ENCODE measurements at places on chromosomes 12 and 14.

DNA sequence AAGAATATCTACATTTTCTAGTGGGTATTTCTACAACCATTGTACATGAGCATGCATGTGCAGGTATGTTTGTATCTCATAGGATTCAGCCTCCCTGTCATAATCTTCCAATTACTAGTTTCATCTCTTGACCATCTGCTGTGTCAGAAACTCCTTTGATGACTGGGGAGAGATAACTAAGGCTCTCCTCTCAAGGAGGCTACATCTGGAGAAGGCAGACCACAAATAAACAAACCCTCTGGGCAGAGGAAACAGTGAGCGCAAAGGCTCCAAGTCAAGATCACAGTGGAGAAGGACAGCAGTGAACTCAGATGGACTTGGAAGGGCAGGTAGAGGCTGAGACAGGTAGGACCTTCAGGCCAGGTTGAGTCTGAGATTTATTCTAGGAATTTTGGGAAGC is 166.4 kb downstream of the PELI2 start:
- no peak for DNase-seq

- no peak for DNase-seq
Observed at GRCh38 chr12:105427883-105428282, 97.4 kb downstream of the C12orf75 start.

GRCh38 chr12:89662623-89663022 is 46.0 kb downstream of the ATP2B1 start:
- no peak for DNase-seq

DNA sequence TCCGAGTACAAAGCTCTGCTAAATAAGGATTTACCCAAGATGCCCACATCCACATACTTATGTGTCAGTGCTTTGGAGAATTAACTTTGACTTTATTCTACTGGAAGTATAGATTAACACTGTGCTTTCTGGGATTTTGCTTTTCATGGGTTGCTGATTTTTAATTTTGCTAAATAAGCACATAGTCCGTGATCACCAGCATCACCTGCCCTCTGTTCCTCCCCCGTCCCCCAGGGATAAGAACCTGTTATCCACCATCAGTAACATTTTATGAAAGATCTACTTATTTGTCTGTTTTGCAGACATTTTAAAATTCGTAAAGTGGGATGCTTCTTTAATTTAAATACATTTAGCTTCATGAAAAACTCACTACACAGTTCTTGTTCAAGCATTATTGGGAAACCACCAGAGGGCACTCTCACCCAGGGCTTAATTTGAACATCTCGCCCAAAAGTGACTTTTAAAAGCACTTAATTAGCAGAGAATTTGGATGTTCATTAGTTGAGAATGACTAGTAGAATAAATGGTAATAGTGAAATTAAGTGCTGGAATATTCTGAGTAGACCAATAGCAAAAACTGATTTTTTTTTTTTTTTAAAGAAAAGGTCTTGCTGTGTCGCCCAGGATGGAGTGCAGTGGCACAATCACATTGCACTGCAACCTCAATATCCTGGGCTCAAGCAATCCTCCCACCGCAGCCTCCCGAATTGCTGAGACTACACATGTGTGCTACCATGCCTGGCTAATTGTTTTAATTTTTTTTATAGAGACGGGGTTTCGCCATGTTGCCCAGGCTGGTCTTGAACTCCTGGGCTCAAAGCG is 35.7 kb downstream of the MRPL42 start:
- DNase-seq, result peak; percentile 18

GRCh38 chr14:93989939-93990338 is 7.2 kb upstream of the CCDC197 start:
- no peak for DNase-seq

DNA sequence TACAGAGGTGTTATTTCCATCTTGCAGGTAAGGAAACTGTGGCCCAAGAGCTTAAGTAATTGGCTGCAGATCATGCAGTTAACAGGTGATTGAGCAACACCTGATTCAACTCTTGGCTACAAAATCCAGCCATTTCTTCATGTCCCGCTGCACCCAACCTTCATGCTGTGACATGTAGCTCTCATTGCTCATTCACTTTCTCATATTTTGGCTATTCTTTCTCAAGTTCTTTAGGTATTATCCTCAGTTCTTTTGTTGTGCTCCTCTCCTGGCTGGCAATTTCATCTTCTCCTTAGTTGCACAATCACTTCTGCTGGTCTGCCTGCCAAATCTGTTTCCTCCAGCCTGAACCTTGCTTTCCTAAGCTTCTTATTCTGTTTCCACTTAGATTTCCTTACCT is 300.8 kb downstream of the SSPN start:
- DNase-seq, result no peak

DNA sequence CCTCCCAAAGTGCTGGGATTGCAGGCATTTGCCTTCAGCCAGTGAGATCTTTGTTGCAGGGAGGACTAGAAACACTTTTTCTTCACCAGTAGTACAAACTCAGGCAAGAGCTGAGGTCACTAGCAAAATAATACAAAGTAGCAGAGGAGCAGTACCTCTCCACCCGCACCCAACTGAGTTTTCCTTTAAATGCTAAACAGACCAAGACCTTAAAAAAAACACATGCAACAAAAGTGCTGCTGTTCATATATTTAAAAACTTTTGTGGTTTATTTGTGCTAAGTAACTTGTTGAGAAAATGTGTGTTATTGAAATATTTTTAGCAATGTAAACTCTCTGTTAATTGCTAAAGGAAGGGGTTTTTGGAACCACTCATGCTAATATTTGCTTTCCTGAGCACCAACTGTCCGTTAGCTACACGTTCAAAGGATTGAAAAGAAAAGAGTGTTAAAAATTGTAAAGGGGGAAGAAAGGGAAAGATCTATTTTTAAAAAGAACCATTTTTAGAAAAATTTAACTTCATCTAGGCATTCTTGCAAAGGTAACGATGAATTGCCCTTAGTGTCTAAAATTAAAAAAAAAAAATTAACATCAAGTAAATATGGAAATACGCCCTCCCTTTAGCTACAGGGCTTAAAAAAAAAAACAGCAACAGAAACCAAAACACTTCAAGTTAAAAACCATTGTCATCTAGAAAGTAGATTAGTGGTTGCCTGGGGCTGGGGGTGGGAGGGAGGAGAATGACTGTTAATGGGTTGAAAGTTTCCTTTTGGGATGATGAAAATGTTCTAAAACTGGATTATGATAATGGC is 114.0 kb upstream of the KRAS start:
- DNase-seq, result no peak

- DNase-seq, result no peak
Observed at GRCh38 chr12:11840366-11840765, 190.9 kb downstream of the ETV6 start.

DNA sequence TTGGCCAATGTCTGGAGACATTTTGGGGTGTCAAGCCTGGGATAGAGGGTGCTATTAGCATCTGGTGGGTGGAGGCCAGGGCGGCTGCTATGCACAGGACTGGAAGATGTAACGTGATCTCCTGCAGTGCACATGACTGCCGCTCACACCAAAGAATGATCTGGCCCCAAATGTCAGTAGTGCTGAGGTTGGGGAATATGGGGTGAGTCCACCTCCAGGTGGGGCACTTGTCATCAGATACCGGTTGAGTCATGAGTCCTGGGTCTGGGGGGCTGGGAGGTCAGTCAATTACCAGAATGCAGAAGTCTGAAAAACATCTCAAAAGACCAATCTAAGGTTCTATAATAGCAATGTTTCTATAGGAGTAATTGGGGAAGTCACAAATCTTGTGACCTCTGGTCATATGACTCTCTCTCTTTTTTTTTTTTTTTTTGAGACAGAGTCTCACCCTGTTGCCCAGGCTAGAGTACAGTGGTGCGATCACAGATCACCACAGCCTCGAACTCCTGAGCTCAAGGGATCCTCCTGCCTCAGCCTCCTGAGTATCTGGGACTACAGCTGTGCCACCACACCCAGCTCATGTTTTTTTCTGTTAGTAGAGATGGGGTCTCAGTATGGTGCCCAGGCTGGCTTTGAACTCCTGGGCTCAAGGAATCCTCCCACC is 6.0 kb upstream of the SDSL start:
- DNase-seq, result no peak

DNA sequence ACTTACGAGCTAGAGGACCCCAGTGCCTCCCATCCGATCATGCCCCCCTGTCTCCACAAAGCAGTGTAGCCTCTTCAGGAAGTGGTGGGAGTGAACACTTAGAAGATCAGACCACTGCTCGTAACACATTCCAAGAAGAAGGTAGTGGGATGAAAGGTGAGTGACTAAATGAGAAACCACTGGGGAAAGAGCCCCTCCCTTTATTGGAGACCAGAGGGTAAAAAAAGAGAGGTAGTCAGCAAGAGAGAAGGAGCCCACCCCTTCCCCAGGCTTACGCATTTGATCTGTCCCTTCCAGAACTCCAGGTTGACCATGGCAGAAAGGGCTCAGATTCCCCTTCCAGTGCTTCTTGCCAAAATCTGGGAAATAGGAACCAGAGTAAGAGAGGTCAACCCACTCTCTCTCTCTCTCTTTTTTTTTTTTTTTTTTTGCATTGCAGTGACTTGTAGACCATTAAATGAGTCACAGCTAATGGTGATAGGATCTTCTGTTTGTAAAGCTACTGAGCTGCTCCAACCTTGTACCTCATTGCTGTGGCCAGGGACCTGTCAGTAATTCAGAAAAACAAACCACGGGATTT is 165.4 kb downstream of the GCH1 start:
- no peak for DNase-seq

DNA sequence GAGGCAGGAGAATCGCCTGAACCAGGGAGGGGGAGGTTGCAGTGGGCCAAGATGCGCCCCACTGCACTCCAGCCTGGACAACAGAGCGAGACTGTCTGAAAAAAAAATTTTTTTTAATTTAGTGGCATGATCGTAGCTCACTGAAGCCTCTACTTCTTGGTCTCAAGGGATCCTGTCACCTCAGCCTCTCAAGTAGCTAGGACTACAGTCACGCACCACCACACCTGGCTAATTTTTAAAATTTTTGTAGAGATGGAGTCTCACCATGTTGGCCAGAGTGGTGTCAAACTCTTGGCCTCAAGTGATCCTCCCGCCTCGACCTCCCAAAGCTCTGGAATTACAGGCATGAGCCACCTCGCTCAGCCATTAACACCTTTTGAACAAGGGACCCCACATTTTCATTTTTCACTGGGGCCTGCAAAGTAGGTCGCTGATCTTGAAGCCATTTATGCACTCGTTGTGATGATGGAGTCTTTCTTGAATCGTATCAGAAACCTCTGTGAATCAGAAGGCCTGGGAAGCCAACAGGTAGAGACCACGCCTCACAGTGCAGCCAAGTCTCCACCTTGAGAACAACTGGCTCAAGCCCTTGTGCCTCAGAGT is 5.9 kb downstream of the HCAR1 start:
- no peak for DNase-seq

DNA sequence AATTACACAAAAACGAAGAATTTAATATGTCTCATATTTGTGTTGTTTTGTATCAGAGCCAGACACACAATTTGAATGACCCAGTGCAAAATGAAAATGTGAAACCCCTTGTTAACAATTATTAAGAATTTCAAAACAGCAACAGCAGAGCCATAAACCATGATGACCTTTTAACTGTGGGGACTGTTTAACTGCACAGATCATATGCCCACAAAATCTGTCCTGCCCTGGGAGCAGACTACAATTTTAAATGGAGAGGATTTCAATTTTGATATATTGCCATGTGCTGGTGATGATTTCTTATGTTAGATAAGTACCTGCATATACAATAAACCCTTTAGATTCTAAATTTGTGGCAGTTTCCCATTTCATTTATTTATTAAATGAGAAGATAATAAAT is 455.5 kb upstream of the MGAT4C start:
- DNase-seq, result no peak

GRCh38 chr12:57234571-57235016 is 5.1 kb downstream of the SHMT2 start:
- no peak for DNase-seq

- DNase-seq, result no peak
Observed at GRCh38 chr12:22653075-22653474, 28.1 kb downstream of the ETNK1 start.

- peak; percentile 32 for DNase-seq
Observed at GRCh38 chr12:10364815-10365622, 24.8 kb downstream of the KLRK1 start.

GRCh38 chr12:57216014-57216911 is at the start of gene NXPH4:
NXPH4 (plus strand) TSS chr12:57216794; CDS start chr12:57216970, 176 bp downstream.
- no peak for DNase-seq

- DNase-seq, result no peak
Observed at GRCh38 chr12:89276860-89277259, 75.4 kb downstream of the DUSP6 start.

GRCh38 chr12:95815632-95816212 is 25.2 kb upstream of the NTN4 start:
- DNase-seq, result no peak

DNA sequence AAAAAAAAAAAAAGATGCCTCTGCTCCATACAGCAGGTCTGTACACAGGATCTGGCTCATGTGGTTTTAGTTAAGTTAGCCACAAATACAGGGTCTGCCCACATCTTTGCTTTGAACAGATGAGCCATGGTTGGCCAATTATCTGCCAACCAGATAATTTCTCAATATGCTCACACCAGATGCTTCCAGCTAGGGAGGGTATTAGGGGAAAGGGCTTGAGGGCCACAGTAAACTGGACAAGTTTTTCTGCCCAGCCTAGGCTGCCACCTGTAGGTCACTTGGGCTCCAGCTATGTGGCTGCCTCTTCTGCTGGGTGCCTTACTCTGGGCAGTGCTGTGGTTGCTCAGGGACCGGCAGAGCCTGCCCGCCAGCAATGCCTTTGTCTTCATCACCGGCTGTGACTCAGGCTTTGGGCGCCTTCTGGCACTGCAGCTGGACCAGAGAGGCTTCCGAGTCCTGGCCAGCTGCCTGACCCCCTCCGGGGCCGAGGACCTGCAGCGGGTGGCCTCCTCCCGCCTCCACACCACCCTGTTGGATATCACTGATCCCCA is 776 bp downstream of the RDH5 start:
- DNase-seq, result no peak

GRCh38 chr14:102182190-102182589 is 42.5 kb downstream of the WDR20 start:
- DNase-seq, result no peak

DNA sequence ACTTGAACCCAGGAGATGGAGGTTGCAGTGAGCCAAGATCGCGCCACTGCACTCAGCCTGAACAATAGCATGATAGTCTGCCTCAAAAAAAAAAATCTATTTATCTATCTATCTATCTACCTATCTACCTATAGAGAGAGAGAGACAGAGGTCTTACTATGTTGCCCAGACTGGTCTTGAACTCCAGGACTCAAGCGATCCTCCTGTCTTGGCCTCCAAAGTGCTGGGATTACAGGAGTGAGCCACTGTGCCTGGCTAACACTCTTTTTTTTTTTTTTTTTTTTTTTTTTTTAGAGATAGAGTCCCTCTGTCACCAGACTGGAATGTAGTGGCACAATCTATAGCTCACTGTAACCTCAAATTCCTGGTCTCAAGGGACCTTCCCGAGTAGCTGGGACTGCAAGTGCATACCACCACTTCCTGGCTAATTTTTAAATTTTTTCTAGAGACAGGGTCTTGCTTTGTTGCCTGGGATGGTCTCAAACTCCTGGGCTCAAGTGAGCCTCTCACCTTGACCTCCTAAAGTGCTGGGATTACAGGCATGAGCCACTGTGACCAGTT is 1.9 kb downstream of the FAM186A start:
- DNase-seq, result no peak

GRCh38 chr14:35296545-35296944 is 4.4 kb downstream of the PSMA6 start:
- DNase-seq, result no peak

GRCh38 chr12:47740606-47741339 is 15.5 kb upstream of the ENDOU start:
- DNase-seq, result no peak

Measured in cerebellar nuclear complex (tissue), 1 donor.